ENCODE measurements at places on chromosomes 6 and 20. TPM values are rescaled to one million over a fixed set of nuclear protein-coding genes. Genes with fewer than 3 reads are reported as not detected.
A peak's percentile ranks its signal among the peaks of the same experiment; 100 is the strongest.

Gene WFDC2
- 1.2 TPM for total RNA-seq

Gene RNF217
- total RNA-seq = 35.8 TPM

- no peak for DNase-seq
Measured at GRCh38 chr6:21999012-21999528, 297.8 kb downstream of the PRL start.

Gene MPIG6B
- not detected for total RNA-seq

- DNase-seq = no peak
Measured at GRCh38 chr20:44520881-44521280, 989 bp downstream of the SERINC3 start.

Gene RPS6KA2
- total RNA-seq = 25.2 TPM

Gene SLC18B1
- 10.1 TPM for total RNA-seq

- DNase-seq = peak; percentile 2
Measured at GRCh38 chr6:4953440-4953839, 50.4 kb downstream of the RPP40 start.

GRCh38 chr20:41697861-41698559 lies 79.8 kb upstream of the CHD6 start:
- DNase-seq = no peak

GRCh38 chr6:115838763-115839401 lies 221.8 kb downstream of the FRK start:
- no peak for DNase-seq

- no peak for DNase-seq
Measured at GRCh38 chr6:118746825-118747174, 95.4 kb upstream of the CEP85L start.

Gene ZSCAN23
- 5.2 TPM for total RNA-seq

- DNase-seq = no peak
Measured at GRCh38 chr6:143441680-143442545, 8.6 kb downstream of the ADAT2 start.

Gene SHLD1
- total RNA-seq = 7.3 TPM

DNA sequence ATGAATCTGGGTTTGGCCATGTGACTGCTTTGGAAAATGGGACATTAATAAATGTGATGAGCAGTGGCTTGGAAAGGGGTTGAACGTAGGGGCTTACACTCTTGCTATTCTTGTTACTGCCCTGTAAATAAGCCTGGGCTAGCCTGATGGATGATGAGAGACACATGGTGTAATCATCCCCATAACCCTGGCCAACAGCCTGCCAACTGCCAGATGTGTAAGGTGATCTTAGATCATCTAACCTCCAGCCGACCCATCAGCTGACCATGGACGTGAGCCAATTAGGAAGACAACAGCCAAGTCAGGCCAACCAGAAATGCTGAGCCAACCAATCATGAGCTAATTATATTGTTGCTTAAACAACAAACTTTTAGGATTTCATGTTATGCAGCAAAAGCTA lies 25.2 kb downstream of the FBXO30 start:
- DNase-seq = no peak

Gene PRDM1
- 7.4 TPM for total RNA-seq

Gene PRICKLE4
- total RNA-seq = 4.2 TPM

- DNase-seq = no peak
Measured at GRCh38 chr20:61030130-61030529, 221.9 kb upstream of the CDH4 start.

Gene PLCB4
- total RNA-seq = 7.9 TPM

DNA sequence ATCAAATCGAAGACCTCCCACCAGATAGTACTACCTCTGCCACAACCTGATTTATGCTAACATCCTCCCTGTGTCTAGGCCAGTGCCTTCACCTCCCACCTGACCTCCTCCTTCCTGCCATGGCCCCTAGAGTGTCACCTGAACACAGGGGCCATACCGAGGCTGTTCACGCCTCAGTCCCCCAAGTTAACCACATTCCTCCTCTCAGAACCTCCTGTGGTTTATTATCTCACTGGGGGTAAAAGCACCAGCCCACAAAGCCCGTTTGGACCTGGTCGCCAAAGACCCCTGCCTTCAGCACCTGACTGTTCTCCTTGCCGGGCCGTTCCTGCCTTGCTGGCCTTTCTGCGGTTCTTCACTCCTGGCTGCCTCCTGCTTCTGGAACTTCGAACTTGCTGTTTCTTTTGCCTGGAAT lies 13.7 kb downstream of the MAS1 start:
- DNase-seq = no peak

Gene OTOR
- not detected for total RNA-seq

DNA sequence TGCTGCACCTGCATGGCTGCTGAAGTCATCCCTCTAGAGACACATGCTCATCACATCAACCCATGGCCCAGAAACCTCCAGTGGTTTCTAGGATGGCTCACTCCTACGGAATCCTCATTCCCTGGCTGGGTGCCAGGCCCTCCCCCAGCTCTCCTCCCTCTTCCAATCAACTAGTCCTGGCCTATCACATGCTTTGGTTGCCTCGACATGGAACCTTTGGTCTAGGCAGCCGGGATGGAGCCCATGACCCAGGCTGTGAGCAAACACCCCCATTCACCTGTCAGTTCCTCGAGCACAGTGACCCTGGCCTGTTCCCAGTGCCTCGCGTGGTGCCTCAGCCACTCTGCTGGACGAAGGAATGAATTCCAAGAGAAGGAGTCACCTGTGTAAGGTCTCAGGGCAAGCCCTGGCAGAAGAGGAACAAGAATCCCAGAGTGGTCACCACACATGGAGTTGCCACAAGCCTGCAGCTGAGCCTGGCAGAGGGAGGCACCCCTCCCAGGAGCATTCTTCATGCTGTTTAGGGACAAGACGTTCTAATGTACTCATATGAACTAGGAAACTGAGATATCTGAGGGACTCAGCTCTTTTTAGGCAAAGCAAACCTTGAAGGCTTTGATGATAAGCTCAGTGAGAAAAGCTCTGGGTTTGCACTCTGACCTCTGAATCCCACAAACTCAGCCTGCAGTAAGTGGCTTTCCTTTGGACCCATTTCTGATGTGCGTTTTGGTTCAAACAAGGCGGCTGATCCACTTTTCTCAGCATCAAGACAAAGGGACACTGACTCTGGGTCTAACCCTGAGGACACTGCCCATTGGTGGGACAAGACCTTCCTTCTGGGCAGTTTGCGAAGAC lies 40.2 kb downstream of the PPP1R3G start:
- no peak for DNase-seq

GRCh38 chr6:21842875-21843645 lies 249.5 kb downstream of the SOX4 start:
- DNase-seq = no peak

GRCh38 chr6:53179961-53180651 lies 31.5 kb upstream of the GCM1 start:
- DNase-seq = no peak

DNA sequence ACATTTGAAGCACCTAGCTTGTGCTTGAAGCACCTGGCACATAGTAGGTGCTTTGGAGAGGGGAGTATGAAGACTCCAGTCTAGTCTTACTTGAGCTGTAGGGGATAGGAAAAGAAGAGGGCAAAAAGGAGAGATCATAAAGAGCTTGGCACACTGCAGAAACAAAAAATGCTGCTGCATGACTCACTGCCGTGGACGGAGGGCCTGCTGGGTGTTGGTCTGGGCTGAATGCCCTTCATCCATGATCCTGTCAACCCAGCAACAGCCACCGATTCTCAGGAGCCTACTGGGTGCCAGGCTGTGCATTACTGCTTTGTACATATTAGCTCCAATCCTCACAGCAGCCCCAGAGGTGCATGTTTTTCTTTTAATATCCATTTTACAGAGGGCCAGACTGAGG lies 6.0 kb downstream of the PDYN start:
- DNase-seq = no peak

DNA sequence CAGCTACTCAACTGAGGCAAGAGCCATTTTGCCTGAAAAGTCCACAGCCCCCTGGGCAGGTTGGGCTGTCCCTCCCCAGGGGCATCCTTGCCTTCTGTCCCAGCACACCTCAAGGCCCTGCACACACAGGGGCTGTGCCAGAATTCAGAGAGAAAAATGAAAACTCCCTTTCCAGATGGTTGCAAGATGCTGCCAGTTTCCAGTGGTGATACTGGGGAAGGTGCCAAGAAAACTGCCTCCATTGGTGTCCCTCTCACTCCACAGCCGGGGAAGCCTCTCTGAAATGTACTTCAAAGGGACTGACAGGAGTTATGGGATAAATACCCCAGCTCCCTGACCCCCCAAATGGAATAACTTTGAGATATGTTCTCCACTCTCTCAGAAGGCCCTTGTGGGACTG lies 154.2 kb upstream of the MAFB start:
- no peak for DNase-seq

Gene BPI
- 0.45 TPM for total RNA-seq

Gene THBD
- 9.7 TPM for total RNA-seq

DNA sequence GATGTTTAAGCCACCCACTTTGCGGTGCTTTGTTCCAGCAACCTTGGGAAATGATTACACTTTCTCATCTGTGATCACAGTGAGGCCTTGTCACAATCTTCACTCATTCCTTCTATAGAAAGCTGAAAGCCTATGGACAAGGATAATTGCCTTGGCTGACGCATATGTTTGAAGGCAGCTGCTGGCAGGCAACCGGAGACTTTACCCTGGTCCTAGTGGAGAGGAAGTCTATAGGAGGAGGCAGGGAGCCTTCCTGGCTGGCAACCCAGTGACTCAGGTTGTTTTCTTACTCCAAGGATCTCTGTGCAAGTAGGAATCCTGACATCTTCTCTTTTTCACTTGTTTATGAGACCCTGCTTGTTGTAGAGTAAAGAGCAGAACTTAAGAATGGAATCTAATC lies 34.1 kb upstream of the ESR1 start:
- DNase-seq = no peak

GRCh38 chr6:63560801-63561287 lies 11.4 kb upstream of the LOC128125822 start:
- no peak for DNase-seq

Gene C6orf118
- total RNA-seq = 0.57 TPM

DNA sequence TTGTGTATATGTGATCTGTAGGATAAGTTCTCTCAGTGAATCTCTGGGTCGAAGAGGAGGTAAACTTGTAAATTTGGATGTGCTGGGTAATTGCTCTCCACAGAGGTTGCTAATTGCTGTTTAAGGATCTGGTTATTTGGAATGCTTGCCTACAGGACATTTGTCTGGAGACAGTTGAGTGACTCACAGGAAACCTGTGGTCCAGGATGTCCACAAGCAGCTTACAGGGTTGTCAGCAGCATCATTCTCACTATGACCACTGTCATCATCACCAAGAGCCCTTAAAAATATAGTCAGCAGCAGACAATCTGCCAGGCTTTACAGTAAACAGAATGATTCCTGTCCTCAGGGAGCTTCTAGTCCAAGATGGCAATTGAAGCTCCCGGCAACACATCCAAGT lies 31.2 kb upstream of the KCNK5 start:
- no peak for DNase-seq

GRCh38 chr6:56023829-56024228 lies 148.4 kb upstream of the BMP5 start:
- DNase-seq = no peak

Gene EFCAB8
- total RNA-seq = not detected

Gene CALHM5
- 0.57 TPM for total RNA-seq

Gene FOXA2
- total RNA-seq = not detected

- no peak for DNase-seq
Measured at GRCh38 chr20:39282619-39283092, 320.5 kb downstream of the DHX35 start.

Data from ovary (tissue), 10 donors.